ENCODE measurements at places on chromosomes 13 and 19.

DNA sequence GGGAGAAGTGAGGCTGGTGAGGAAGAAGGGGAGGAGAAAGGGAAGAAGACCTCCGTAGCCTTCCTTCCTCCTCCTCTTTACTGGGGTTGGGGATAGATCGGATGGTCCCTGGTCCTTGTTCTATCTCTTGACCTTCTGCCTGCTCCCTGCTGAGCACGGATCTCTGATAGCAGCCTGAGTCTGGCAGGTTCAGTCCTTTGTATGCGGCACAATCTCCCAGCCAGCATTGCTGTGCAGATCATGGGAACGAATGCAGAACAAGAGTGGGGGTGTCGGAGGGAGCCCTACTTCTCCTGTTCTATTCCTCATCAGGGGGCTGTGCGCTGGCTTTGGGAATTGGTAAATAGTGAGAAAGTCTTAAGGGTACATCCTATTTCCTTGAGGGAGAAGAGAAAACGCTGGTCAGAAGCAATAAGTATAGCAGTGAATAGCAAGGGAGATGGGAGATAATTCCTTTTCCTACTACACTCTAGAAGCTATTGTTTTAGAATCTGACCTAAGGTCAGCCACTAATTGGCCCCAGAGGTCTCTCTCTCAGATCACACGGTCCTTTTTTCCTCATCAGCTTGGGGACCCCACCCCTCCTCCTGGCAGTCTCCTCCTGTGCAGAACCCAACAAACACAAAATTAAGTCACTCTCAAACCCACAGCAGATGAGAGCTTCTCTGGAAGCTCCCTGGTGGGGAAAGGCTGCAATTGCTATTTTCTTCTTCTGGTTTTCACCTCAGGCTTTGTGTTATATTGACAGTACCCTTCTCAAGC is 41.0 kb downstream of the KL start:
- DNase-seq, result no peak

DNA sequence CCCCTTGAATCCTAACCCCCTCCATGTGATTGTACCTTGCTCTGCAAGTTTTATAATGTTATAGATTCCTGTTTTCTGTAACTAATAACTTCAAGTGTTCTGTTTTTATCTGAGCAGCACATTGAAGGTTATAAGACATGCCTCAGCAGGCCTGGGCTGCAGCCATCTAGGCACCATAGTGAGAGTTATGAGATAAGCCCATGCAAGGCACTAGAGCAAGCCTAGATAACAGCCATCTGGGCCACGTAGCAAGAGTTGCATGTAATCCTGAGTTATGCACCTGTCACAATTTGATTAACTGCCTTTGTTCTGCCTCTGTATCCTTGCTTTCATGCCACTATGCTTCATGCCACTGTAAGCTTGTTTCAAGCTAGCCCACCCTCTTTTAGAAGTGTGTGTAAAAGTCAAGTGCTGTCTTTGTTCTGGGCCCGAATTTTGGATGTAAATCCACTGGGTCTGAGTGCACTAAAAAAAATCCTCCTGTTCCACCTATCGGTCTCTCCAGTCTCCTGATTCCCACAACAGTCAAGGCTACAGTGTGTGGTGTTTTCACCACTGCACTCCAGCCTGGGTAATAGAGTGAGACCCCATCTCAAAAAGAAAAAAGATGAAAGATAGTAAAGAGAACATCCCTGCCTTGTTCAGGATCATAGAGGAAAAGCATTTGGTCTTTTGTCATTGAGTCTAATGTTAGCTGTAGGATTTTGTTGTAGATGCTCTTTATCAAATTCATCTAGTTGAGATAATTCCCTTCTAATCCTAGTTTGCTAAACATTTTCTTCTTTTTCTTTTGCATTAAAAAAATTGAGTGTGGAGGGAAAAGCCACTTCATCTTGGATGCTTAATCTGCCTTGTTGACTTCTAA is 16.0 kb upstream of the KBTBD6 start:
- DNase-seq, result no peak

DNA sequence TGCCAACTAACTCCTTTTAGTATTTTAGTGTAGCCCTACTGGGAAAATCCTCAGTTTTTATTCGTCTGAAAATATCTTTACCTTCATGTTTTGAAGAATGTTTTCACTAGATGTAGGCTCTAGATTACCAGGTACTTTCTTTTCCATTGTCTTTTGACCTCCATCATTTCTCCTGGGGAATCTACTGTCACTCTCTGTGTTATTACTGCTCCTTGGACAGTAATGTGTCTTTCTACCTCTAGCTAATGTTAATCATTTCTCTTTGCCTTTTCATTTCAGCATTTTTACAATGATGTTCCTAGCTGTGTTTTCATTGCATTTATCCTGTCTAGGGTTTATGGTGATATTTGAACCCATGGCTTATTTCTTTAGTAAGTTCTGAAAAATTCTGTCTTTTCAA is 61.9 kb downstream of the SPACA7 start:
- DNase-seq, result no peak

- no peak for DNase-seq
These were observed 14.6 kb upstream of the IPO5 start for GRCh38 chr13:97938706-97939475.

DNA sequence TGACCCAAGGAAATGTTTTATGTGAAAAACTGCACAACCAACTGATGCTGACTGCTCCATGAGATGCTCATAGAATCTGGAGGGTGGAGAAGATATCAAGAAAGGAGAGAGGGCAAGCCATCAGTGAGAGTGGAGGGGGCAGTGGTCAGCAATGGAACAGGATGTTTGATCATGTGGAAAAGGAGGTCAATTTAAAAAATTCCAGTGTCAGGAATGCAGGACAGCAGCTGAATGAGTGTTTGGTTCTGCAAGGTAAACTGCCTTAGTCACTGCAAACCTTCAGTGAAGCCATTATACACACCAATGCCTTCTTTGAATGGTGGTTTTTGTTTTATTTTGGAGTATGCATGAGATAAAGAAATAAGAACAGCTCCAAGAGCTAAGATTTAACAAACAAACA is 121.5 kb downstream of the FGF14 start:
- DNase-seq, result no peak

GRCh38 chr13:19607523-19608078 is 25.9 kb upstream of the MPHOSPH8 start:
- no peak for DNase-seq

DNA sequence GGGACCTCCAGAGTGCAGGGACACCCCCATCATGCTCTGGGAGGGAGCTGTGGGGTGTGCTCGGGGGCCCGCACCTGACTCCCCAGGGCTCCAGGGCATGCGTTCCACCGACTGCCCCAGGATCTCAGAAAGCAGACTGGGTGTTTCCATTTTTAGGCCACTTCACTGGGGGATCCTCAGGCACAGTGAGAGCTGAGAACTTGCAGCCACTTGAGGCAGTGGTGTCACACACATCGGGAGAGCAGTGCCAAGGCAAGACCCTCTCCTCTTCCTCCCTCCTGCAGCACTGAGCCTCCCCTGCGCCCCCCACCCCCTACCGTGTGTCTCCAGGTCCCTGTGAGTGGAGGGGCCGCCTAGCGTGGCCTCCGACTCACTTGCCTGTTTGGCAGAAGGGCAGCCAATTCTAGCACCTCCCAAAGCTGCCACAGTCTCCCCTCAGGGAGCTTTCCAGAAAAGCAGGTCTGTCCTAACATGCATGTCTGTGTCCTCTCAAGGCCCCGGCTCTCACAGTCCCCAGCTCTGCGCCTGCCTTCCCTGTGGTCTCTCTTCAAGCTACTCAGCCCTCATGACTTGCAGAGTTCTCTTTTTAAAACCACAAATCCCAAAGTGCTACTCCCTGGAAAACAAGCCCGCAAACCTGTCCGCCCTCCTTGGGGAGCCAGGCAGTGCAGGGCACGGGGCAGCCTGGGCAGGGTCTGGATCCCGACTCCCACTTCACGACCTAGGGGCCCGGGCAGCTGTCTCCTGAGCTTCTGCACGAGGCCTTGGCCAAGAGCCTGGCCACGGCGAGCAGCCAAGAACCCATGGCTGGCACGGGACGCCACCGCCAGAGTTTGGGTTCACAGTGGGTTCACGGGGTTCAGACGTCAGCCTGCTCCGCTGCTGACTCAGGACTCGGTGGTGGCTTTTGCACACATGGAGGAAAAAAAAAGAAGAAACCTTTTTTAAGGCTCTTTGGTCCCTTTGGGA is 94.1 kb downstream of the STK24 start:
- DNase-seq, result peak; percentile 37

DNA sequence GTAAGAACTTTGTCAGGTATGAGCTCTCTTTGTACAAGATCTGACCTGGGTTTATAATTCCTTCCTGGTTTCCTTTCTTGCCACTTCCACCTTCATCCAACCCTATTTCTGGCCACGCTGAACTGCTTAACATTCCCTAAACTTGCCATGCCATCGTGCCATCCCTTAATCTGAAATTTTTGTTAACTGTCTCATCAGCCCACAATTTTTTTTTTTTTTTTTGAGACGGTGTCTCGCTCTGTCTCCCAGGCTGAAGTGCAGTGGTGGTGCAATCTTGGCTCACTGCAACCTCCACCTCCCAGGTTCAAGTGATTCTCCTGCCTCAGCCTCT is 144.6 kb downstream of the GGACT start:
- DNase-seq, result peak; percentile 25
